T1000 (cell line): ENCODE measurements at places on chromosomes 5 and 9.
A peak's percentile ranks its signal among the peaks of the same experiment; 100 is the strongest.

DNA sequence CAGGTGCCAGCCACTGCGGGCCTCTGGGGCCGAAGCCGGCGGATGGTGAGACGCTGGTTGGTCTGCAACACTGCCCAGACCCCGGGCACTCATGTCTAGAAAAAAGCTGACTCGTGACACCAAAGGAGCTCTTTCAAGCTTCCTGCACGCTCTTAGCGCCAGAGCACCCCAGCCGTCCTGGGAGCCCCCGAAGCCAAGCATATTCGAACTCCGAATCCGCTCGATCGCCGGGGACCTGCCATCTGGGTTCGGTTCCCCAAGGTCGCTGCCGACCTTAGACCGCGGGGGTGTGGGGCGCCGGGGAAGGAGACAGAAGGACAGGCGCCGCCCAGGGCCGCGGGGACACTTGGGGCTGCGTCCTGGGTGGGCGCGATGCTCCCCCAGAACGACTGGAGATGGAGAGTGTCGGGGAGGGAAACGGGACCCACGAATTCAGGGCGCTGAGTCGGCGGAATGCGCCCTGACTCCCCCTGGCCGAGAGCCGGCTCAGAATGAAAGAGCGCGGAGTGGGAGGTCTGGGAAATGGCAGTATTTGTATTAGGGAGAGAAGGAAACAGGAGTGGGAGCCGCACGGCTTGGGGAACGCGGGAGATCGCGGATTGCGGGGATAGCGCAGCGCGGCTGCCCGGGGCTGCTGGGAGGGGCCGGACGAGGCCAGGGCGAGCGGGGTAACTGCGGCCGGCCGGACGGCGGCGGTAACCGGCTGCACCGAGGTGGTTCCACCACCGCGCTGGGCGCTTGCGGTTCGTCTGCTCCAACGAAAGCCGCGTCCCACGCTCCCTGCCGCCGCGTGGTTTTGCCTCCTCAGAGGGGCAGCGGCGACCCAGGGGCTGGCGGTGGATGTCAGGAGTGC is 20.1 kb upstream of the MARCHF6 start:
- DNase-seq = no peak

- no peak for DNase-seq
Measured at GRCh38 chr5:151772029-151772845, 483 bp downstream of the G3BP1 start.

- no peak for DNase-seq
Measured at GRCh38 chr5:65791712-65792673, 70.0 kb downstream of the NLN start.

DNA sequence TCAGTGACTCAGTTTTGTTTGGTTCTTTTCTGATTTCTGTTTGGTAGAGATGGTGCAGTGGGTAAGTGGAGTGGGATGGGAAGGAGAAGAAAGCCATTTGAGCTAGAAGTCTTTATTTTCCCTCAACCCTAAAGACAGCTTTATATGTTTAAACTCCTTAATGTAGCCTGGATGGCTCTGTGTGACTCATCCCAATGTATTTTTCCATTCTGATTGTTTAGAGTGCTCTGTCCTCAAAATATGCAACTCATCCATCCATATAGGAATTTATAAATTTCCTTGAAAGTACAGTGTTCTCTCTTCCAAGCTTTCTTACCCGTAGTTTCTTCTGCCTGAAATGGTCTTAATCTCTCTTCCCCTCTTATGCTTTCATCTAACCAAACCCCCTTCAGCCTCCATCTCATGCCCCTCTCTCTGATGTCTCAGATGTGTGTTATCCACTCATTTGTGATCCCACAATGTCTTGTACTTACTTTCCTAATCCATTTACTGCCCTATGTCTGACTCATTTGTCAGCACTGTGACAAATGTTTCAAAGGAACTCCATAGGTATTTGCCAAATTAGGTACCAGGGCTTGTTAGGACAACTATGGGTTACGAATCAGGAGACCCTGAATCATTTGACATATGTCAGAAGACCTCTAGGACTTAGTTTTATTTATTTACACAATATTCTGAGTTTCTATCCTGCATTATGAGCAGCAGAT is 217.5 kb upstream of the SGCD start:
- no peak for DNase-seq

- no peak for DNase-seq
Measured at GRCh38 chr9:131651160-131651559, 88.7 kb downstream of the RAPGEF1 start.

DNA sequence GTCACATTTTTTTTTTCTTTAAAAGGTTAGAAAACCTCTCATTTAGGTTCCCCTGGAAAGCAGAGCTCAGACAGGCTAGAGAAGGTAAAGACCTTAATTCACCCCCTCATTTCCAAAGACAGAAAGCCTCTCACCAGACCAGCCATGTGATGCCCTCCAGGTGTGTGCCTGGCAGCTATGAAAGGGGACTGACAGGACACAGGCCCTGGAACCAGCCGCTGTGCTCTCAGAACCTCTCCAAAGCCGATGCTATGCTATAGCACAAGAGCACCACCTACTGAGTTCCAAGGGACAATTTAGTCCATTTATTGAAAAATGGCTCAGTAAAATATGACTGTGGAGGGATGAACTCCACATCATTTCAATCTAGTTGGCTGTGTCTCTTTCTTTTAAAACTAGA is 48.8 kb downstream of the FANCC start:
- DNase-seq = no peak

DNA sequence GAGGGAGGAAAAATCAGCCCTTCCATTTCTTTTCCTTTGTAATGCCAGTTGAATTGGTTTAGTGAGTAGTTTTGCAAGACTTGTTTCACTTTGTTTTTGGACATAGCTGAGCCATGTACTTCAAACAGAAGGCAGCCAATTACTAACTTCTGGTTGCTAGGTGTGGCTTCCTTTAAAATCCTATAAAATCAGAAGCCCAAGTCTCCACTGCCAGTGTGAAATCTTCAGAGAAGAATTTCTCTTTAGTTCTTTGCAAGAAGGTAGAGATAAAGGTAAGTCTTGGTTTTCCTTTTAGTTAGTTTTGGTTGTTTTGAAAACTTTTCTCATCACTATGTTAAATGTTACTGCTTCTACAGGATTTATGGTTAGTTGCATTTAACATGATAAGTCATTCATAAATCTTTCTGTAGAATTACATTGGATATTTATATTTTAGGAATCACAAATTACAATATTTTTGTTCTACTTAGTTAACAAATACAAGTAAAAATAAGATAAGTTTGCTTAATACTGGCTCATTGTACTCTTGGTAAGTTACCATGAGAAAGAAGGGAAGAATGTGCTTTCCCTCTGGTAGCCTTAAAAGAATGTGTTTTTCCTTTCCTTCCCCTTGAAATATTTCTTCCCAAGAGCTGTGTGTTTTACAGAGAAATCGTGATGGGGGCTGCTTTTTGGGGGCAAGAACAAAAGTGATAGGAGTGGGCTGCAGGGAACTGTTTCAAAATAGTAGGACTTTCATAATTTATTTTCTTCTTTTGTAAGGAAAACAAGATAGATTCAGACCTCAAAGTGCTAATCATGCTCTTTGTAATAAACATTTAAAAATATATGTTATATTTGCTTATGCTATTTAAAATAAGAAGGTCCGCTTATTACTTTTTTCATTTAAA is at the start of gene ANXA1:
ANXA1 (plus strand) TSS at position 213 of the 890 bp plus-strand sequence. CDS start 6,671 bp downstream, outside the sequence.
- DNase-seq = peak; percentile 7

- DNase-seq = no peak
Measured at GRCh38 chr9:136241542-136241941, 4.1 kb downstream of the QSOX2 start.

GRCh38 chr9:1300941-1301340 is 250.8 kb downstream of the DMRT2 start:
- DNase-seq = no peak

DNA sequence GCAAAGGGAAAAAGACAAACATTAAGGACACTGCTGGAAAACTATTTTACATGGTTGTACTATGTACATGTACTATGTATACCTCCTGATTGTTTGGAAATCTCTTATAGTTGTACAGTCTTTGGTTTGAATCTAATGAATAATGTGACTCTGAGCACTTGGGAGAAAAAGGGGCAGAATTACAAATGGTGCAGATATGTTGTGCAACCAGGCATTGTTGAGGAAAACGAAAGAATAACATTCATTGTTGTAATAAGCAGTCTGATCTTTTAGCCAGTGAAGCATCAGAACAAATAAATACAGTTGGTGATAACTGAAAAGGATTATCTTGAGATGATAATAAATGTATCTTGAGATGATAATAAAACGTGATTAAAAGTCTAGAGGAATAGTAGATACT is 87.2 kb downstream of the CSNK1G3 start:
- DNase-seq = no peak

- DNase-seq = no peak
Measured at GRCh38 chr5:35857606-35858205, 1.0 kb downstream of the IL7R start.

DNA sequence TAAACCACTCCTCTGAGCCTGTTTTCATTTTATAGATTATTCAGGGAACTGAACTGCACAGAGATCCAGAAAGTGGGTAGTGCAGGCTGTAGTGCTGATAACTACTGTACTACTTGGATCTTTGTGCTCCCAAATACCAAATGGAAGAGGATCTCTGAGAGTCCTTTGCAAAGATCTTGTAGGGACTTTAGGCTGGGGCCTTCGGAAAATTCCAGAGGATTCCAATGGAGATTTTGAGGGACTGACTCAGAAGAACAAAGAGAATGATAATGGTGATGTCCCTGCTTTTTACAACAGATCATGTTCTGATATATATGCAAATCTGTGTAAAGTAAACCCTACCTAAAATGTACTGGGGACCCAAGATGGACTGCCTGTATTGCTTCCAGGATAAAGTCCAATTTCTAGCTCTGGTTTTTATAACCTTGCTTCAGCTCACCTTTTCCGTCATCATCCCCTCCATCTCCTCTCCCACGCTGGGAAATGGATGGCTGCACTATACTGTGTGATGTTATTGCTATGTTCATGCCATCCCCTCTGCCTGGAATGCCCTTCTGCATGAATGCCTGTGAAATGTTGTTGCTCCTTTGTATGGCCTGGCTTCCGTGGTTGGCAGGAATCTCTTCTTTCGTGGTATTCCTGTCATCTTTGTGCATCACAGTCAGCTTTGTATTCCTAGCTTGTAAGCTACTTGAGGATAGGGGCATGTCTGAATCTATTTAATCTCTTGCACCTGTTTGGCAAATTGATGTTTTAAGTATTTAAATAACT is 9.7 kb upstream of the PSMD5 start:
- DNase-seq = no peak

DNA sequence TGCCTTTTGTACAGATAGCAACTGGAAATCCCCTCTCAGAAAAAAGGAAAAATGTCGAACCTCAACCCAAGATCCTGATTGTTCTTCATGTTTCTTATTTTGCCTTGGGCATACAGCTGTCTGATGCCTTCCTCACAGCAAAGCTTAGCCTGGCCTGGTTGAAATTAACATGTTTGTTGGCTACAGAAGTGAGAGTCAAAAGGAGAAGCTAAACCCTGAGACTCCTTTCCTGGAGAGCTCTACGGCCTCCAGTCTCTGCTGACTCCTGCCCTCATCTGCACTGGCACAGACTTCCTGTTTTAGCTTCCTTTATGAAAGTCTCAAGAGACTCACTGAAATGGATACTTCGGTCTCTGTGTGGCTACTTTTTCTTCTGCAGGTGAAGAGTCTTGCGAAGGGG is 186.7 kb downstream of the PARP8 start:
- DNase-seq = no peak

GRCh38 chr5:68911840-68912690 is 181.7 kb upstream of the SLC30A5 start:
- no peak for DNase-seq

- no peak for DNase-seq
Measured at GRCh38 chr5:2740051-2740875, 11.2 kb downstream of the IRX2 start.

- DNase-seq = no peak
Measured at GRCh38 chr5:108857905-108858304, 110.2 kb downstream of the FER start.

- DNase-seq = no peak
Measured at GRCh38 chr5:94281236-94281801, 337.1 kb downstream of the KIAA0825 start.

GRCh38 chr5:157519579-157520253 is 55.9 kb downstream of the ADAM19 start:
- DNase-seq = no peak

DNA sequence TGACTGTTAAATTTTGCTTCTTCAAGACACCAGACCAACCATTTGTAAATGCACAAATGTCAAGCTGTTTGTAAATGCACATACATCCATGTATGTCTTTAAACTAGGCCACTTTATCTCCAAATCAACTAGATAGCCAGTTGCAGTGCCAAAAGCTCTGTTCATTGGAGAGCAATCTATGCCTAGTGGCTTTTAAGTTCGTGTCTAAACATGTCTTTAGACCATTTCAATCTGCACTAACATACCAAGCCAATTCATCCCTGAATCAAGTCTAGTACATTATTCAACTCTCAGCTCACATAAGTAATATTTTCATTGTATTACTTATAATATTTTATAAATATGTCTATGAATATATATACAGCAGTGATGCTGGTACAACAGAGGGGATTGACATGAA is 985.9 kb downstream of the CDH18 start:
- no peak for DNase-seq

DNA sequence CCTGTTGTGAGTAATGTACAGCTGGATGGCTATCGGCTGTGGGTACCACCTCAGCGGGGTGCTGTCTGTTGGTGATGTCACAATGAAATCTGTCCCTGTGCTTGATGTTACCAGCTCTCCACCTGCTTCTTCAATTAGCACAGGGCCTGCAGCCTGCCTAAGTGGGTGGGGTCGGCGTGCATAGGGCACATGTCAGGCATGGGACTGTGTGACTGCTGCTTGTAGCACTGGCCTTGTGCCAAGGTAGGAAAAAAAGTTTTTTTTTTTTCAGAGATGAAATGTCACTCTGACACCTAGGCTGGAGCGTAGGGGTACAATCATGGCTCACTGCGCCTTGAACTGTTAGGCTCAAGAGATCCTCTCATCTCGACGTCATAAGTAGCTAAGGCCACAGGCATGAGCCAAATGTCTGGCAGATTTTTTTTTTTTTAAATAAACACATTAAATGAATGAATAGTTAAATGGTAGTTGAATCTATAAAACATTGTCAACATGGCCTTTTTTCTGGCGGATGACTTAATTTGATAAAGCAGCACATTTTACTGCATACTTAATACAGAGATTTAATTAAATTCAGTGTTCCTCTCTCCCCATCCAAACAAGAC is 222.5 kb downstream of the NXNL2 start:
- no peak for DNase-seq

DNA sequence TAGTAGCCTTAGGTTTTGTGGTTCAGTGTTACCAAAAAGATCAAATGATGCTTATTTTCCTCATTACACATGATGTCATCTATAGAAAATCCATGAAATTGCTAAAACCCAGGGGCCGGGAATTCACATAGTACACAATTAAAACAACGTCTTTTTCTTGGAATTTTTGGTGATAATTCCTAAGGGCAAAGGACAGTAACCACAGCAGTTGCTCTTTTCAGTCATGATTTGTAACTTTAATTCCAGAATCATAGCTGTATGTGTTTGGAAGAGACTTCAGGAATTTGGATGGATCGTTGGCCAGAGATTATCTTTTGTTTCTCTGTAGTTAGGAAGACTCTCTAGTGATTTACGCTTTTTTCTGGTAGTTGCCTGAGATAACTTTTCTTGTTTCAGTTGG is 748.7 kb downstream of the TLE4 start:
- DNase-seq = no peak
